ENCODE measurements at places on chromosomes 1 and 21.

DNA sequence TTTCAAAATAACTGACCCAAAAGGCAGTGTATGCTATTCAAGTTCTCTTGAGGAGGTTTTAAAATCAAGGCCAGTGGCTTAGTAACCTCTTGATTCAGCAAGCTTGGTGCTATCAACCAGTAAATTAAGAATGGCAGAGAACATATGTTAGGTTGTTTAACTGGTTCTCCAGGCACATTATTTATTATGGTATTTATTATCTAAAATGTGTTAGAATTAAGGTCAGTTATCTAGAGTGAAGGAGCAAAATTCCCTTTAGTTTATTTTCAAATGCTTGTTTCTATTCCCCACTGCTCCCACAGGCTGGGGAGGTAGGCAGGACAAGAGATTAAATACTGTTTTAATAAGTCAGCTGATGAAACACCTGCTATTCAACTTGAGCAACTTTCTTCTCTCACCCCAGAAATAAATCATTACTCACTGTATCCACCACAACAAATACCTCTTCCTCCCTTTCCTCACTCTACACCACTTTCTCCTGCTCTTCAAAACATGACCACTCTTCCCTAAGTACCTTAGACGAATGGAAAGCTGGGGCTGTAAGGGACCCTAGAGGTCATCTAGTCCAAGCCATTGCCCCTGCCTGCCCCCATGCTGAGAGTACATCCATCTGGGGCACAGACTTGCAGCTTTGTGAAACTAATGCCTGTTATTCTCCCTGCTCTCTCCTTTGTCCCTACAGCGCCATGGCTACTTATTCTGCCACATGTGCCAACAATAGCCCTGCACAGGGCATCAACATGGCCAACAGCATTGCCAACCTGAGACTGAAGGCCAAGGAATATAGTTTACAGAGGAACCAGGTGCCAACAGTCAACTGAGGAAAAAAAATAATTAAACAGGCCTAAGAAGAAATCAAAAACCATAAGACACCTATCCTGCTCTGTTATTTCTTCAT, 71.7 kb downstream of the PRRX1 start:
- no peak for DNase-seq

DNA sequence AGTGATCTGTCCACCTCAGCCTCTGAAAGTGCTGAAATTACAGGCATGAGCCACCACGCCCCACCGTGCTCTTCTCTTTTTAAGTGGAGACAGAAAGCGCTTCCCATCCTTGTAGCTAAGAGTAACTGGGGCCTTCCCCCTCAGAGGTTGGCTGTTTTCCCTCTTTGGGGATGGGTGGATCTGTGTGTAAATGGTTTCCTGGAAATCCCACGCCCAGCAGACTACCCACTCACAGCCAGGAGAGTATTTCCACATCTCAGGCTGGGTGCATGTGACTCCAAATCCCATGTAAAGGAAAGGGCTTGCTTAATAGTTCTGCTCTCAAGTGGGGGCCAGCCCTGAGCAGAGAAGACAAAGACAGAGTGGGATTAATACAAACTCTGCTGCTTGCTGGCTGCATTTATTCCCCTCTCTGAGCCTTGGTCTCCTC, 19.6 kb upstream of the TCEA3 start:
- no peak for DNase-seq

- DNase-seq, result no peak
Observed at GRCh38 chr1:85577419-85578320, 2.9 kb upstream of the CCN1 start.

DNA sequence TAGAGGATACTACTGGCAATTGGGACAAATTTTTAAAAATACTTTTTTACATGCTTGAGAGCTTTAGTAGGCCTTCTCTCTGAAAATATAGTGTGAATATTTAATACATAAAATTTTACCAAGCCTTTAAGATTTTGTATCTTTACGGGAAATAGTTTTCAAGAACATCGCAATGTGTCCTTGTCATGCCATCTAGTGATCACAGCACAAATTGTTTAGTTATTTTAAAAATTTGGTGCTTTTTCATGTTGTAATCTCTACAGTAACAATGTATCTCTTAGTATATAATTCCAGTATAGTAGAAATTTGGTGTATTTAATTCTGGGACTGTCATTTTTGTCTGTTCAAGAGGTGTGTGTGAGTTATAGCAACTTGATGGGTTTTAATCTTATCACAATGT, 6.7 kb downstream of the CDC7 start:
- no peak for DNase-seq

GRCh38 chr1:39446986-39447567, 44.4 kb upstream of the BMP8A start:
- no peak for DNase-seq

GRCh38 chr1:68322837-68323687, 90.7 kb upstream of the WLS start:
- DNase-seq, result no peak

DNA sequence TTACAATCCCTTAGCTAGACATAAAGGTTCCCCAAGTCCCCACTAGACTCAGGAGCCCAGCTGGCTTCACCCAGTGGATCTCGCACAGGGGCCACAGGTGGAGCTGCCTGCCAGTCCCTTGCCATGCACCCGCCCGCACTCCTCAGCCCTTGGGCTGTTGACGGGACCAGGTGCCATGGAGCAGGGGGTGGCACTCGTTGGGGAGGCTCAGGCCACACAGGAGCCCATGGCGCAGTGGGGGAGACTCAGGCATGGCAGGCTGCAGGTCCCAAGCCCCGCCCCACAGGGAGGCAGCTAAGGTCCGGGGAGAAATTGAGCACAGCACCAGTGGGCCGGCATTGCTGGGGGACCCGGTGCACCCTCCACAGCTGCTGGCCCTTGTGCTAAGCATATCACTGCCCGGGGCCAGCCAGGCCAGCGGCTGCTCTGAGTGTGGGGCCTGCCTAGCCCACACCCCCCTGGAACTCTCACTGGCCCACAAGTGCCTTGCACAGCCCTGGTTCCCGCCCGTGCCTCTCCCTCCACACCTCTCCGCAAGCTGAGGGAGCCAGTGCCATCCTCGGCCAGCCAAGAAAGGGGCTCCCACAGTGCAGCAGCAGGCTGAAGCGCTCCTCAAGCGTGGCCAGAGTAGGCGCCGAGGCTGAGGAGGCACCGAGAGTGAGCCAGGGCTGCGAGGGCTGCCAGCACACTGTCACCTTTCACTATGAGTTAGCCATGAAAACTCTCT, 117.8 kb downstream of the LIPI start:
- no peak for DNase-seq

GRCh38 chr1:234579967-234580366, 30.0 kb downstream of the IRF2BP2 start:
- DNase-seq, result no peak

DNA sequence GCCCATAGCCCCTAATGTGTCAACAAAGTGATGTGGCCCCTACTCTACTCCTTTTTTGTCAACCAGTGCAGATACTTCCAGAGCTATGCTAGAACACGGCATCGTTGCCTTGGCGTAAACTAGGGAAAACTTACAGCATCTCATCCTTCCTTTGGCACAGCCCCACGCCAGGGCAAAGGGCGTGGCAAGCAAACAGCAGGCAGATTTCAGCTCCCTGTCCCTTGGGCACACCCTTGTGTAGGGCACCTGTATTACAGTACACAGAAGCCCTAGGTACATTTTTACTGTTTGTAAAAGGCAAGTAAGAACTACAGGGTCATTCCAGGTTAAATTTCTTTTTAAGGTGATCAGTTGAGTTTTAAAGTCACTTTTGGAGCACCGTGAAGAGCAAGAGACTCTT, 29.3 kb downstream of the PRDX6 start:
- no peak for DNase-seq

DNA sequence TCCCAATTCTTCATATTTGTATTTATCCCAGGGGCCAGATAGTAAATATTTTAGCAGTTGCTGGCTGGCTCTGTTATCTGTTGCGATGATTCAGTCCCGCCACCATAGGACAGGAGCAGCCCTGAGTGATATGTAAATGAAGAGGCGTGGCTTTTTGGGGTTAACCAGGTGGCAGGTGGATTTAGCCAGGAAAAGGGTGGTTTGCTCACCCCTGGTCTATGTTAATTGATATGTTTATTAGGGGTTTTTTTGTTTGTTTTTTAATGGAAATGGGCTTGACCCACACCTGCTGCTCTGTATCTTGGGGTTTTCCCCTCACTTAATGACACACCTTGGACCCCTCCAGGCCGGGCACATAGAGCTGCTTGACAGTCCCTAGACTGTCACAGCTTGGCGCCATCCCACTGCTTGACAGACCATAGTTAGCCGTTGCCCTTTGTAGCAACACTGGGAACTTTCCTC, 62.8 kb downstream of the PIK3CD start:
- no peak for DNase-seq

DNA sequence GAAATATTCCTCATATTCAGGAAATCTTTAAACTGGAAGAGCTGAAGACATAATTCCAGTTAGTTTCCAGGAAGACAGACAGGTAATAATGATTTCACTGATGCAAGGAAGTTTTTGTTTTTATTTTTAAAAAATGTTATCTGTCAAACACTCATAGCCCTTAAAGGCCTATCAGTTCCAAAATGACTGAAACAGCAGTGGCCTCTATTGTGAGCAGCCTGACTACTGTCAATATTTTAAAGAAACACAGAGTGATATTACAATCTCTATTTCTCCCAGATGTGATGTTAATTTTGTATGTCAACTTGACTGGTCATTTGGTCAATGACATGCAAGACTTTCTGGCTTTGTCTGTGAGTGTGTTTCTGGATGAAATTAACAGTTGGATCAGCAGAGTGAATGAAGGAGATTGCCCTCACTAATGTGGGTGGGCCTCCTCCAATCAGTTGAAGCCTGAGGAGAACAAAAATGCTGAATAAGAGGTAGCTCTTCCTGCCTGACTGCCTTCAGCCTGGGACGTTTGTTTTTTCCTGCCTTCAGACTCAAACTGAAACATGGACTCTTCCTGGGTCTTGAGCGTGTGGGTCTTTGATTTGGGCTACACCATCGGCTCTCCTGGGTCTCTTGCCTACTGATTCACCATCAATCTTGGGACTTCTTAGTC, 31.3 kb upstream of the SLC30A10 start:
- no peak for DNase-seq

DNA sequence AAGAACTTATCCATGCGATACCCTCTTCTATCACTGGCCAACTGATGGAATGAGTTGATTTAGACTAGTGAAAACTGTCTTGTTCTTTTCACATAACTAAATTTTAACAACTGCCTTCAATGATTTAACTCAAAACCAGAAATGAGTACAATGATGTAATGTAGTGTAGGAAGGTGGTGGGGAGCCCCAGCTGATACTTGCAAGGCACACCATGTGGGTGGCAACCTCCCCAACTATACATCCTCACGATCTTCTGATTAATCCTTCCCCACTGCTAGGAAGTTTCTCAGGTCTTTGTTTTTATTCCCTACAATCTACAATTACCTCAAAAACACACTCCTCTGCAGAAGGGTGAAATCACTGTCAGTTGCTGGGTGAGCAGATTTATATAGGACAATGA, 100.7 kb downstream of the KCTD3 start:
- no peak for DNase-seq

DNA sequence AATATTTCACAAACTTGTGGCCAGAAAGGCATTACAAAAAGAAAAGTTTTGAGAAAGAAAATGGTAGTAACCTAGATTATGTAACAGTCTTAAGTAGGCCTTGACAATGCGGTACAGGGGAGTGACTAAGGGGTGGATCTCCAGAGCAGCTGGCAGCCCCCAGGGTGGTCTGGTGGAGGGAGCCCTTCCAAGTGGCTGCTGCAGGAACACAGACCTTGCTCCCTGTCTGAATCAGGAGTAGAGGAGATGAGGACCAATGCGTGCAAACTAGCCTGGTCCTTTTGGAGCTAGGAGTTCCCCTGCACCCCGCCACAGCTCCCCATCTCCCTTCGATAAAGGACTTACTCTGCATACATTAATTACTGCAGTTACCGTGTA, 189.0 kb downstream of the NFIA start:
- no peak for DNase-seq

GRCh38 chr1:15957221-15958095, 18.4 kb downstream of the ZBTB17 start:
- no peak for DNase-seq

- DNase-seq, result no peak
Observed at GRCh38 chr1:216815260-216816131, 92.3 kb upstream of the ESRRG start.

GRCh38 chr1:23167353-23168078, 1.1 kb downstream of the LUZP1 start:
- no peak for DNase-seq

DNA sequence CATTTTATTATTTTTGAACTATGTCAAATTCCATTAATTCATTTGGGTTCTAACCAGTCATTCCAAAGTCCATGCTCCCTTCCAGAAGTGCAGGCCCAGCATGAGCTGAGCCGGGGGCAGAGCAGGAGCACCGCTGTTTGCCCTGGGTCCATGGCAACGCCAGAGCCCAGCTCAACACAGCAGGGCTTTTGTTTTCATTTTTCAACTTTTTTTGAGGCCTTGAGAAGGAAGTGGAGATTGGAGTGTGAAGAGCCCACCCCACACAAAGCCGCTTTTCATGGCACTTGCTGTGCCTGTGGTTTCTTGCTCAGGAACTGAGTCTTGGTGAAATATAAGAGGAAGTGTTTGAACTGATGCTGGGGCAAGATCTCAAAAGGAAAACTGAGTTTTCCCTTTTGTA, 13.2 kb upstream of the PRMT2 start:
- no peak for DNase-seq

- no peak for DNase-seq
Observed at GRCh38 chr1:207619871-207620542, 24.9 kb upstream of the CR1L start.

DNA sequence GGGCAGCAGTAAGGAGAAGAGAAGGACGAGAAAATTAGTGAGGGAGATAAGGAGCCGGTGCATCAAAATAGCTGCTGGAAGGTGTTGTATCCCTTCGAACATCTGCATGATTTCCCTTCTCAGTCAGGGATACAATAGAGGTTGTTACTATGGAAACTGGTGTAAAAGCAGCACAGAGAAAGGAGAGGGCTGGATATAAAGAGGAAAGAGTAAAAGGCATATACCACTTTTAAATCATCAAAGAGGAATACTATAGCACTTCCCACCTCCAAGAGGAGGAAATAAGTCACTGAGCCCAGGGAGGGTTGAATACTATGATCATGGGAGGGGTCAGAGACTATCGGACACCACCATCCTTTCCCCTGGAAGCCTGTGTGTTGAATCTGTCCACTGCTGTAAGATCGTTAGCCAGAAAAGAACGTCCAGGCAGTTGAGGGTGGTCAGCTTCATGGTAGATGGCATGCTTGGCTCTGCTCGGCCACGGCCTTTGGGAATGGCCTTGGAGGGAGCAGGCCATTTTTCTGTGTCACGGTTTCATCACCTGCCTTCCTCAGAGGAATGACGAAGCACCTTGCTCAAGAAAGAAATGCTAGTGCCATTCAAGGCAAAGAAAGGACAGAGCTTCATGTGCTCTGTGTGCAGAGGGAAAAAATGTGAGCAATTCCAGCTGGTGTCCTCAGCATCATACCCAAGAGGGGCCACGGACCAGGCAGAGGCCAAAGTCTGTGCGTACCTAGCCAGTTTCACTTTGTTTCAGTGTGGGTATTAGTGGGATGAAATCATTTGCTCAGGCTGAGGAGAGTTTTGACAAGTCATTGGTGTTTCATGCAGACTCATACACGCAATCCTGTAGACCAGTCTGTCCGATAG, 64.2 kb downstream of the IRF2BP2 start:
- no peak for DNase-seq

- no peak for DNase-seq
Observed at GRCh38 chr1:53254011-53254640, 15.8 kb upstream of the MAGOH start.
